ENCODE measurements at places on chromosomes 13 and 19.

- DNase-seq, result no peak
Observed at GRCh38 chr19:55206664-55207500, 2.4 kb downstream of the PTPRH start.

DNA sequence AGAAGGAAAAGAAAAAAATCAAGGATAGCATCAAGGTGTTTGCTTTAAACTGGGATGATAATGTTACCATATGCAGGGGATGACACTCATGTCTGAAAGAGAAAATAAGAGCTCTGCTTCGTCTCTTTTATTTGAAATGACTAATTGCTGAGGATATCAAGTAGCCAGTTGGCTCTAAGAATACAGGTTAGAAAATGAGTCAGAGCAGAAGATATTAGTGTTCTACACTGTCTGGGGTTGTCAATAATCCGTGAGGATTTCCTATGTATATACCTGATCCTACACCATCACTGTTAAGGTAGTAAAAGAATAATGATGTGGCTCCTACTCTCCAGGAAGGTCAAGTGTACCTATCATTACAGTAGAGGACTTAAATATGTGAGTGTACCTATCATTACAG lies 562.5 kb downstream of the GPC6 start:
- DNase-seq, result no peak

DNA sequence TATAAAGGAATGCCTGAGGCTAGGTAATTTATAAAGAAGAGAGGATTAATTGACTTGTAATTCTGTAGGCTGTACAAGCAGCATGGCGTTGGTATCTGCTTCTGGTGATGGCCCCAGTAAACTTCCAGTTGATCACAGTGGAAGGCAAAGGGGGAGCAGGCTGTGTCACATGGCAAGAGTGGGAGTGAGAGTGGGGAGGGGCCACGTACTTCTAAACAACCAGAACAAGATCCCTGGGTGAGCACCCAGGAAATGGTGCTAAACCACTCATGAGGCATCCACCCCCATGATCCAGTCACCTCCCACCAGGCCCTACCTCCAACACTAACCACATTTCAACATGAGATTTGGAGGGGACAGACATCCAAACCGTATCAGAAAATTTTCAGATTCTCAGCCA lies 3.0 kb upstream of the RNF113B start:
- DNase-seq, result no peak

DNA sequence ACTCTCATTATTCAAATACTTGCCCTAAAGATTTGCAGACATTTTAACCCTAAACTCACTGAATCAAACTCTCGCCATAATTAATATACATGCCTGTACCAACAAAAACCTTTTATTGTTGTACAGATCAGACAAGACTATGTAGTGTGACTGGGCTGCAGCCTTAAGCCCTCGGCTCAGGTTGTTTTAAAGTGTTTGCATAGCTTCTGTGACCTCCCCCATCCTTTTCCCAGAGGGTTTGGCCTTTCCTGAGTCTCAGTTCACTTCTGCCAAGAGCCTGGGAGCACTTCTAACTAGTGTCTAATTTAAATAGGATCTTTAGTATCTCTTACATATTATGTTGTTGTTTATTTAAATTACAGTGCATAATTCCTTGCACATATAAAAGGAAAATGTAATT lies 158.2 kb downstream of the HS6ST3 start:
- DNase-seq, result no peak

DNA sequence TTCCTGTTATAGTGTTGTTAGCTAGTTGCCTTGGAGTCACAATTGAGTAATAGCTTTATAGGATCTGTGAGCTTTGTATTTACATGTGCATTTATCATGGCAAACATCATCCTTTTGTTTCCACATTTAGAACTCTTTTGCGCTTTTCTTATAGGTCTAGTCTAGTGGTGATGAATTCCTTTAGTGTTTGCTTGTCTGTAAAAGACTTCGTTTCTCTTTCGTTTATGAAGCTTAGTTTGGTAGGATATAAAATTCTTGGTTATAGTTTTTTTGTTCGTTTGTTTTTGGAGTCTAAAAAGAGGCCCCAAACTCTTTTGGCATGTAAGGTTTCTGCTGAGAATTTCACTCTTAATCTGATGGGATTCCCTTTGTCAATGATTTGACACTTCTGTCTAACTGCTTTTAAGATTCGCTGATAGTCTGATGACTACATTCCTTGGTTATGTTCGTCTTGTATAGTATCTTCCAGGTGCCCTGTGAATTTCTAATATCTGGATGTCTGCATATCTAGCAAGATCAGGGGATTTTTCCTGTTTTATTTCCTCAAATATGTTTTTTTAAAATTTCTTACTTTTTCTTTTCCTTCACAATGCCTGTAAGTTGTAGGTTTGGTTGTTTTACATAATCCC lies 20.2 kb downstream of the DNAJC3 start:
- no peak for DNase-seq

DNA sequence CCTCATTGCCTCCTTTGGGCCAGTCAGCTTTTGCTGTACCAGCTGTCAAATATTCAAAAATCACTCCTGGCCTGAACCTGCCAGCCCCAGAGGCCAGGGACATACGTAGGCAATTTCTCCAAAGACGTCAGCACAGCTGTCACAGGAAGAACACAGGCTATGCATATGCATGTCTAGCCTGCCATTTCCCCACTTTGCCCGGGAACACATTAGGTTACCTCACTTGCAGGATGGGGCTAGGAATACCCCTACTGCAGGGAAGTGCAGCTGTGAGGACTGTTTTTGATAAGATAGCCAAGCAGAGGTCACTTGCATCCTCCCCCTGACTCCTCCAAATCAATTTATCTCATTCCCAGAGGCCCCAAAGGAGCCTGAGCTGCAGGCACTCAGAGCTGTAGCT lies 2.8 kb downstream of the ZNF667 start:
- no peak for DNase-seq

DNA sequence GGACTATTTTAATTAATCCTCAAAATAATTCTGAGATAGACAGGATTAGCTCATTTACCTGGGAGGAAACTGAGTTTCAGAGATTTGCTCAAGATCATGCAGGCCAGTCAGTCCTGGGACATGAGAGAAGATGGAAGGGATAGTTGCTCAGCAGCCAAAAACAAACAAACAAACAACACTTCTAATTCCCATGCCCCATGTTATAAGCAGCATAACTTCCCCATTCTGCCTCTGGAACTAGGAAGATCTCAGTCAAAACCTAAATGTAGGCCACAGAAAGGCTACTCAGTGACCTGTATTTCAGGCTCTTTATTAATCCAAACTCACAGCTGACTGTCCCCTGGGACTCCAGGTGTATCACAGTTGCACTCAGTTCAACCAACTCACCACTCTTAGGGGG lies 489.2 kb upstream of the NBEA start:
- DNase-seq, result no peak

DNA sequence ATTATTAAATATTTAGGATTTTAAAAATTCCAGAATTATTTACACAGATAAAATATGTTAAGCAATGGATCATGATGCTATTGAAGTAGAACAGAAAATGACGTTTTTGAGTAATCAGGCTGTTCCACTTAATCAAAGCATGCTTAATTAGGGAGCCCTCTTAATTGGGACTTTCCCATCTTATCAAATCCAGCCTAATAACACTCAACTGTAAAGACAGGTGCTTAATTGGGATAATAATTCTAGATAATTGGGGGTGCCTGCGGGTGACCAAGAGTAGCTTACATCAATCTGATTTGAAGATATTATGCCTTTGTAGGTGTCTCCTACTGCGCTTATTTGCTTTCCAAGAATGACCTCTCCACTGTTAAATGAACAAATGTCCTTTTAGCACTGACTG lies 742.2 kb upstream of the SLITRK6 start:
- no peak for DNase-seq

DNA sequence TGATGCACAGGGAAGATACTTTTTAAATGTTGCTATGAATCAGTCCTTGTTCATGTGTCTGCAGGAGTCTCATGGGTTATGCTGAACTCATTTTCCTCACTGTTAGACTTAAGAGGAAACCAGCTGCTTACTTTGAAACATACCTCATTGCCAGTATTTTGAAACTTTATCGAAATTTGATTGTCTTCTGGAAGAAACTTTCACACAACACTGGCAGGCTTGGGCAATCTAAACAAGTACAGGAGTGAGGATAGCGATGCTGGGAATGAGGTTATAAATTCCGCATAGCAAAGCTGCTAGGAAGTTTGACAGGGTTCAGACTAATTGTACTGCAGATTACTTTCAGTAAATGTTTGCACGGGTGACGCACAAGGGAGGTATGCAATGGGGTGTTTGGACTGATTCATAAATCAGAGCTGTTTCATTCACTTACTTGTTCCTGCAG lies 245.7 kb downstream of the DNAJC15 start:
- no peak for DNase-seq

DNA sequence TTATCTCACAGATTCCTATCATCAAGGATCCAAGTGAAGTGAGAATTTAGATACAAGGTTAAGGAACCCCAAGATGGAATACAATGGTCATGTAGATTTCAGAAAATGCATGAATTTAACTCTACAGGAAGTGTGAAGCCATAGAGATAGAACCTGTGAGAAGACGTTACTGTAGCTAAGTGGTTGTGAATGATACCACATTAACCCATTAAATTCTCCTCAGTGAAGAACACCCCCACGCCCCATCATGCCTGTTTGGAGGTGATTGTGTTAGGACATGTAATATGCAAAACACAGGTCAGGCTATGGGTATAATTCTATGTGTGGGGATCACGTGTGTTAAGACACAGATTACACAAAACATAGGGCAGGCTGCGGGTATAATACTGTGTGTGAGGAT lies 1166.7 kb downstream of the EFNB2 start:
- no peak for DNase-seq

- DNase-seq, result peak; percentile 41
Observed at GRCh38 chr13:30690282-30691188, 44.8 kb upstream of the ALOX5AP start.

DNA sequence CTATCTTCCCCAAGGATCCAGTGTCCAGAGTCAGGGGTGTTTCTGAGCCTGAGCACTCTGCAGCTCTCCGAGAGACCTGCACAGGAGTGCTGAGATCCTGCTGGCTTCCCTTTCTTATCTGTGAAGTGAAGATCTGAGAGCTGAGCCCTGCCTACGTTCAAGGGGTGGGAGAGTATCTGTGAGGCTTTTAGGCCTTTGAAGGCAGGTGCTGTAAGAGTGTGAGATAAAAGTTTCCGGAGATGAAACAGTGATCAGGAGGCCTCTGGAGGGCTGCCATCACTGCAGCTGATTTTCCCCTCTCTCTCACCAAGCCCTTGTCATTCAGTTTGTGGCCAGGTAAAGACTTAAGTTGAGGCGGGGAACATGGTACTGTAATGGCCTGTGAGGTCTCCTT lies 83.1 kb downstream of the AKAP11 start:
- DNase-seq, result peak; percentile 22

- DNase-seq, result peak; percentile 49
Observed at GRCh38 chr19:47156861-47157430, 26.3 kb downstream of the SAE1 start.

All from CD4-positive, alpha-beta T cell treated with Interferon alpha-2 for 1 hour (primary cell).